ENCODE measurements at places on chromosomes 6 and 20.

DNA sequence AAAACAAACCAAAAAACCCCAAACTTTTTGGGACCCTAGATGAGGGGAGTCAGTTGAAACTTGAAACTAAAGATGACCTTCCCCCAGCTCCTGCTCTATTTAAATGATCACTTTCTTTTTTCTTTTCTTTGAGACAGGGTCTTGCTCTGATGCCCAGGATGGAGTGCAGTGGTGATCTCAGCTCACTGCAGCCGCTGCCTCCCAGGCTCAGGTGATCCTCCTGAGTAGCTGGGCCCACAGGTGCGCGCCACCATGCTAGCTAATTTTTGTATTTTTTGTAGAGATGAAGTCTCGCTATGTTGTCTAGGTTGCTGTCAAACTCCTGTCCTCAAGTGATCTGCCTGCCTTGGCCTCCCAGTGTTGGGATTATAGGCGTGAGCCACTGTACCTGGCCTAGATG lies 7.3 kb upstream of the DSP start:
- DNase-seq = no peak

DNA sequence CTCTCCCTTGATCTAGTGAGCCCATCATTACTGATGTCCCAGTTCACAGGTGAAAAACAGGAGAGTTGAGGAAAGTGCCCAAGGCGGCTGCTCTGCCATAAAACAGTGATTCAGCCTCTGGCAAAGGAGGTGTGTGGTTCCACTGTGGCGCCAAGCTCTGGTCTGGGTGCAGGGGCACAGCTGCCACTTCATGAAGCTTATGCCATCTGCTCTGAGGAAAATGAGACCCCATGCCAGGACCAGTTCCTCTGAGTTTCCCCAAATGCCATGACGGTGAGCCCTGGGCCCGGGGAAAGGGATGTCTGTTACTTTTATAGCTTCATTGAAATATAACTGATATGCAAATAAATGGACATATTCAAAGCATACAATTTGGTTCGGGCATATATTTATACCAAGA lies 33.7 kb upstream of the ZBP1 start:
- DNase-seq = no peak

- no peak for DNase-seq
Observed at GRCh38 chr6:143594647-143595046, 83.1 kb upstream of the PHACTR2 start.

DNA sequence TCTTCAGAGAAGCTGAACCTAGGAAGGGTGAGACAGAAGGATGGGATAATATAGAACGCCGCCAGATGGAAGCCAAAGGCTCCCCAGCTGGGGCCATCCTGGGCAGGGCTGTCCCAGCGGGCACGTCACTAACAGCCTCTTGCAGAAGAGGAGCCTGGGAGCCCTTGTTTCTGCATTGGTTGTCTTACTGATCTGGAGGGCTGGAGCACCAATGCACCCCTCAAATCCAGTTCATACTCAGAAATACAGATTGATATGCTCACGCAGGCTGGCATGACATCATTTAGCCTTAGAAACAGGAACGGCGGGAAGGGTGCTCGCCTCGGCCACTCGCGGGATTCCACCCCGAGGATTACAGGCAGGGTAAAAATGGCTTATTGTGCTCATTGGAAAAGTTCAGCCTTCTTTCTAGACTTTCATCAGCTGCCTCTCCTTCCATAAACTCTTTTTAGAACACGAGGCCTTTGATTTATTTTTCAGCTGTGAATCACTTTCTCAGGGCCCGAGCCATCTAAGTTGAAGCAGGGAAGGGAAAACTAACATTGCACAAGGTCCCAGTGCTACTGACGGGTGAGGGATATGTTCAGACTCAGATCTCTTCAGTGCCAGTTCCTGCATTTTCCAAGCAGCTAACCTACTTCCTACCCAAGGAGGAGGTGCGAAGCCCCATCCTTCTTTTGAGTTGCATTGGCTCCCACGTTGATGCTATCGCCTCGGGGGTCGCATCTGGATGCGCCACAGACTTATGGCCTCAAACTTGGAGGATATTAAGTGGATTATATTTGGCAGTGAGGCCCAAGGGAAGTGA lies 82.3 kb downstream of the GMPR start:
- DNase-seq = no peak

All from COR-L47 (cell line).